NCI-H1092 (cell line): ENCODE measurements at places on chromosomes 2 and 18.

DNA sequence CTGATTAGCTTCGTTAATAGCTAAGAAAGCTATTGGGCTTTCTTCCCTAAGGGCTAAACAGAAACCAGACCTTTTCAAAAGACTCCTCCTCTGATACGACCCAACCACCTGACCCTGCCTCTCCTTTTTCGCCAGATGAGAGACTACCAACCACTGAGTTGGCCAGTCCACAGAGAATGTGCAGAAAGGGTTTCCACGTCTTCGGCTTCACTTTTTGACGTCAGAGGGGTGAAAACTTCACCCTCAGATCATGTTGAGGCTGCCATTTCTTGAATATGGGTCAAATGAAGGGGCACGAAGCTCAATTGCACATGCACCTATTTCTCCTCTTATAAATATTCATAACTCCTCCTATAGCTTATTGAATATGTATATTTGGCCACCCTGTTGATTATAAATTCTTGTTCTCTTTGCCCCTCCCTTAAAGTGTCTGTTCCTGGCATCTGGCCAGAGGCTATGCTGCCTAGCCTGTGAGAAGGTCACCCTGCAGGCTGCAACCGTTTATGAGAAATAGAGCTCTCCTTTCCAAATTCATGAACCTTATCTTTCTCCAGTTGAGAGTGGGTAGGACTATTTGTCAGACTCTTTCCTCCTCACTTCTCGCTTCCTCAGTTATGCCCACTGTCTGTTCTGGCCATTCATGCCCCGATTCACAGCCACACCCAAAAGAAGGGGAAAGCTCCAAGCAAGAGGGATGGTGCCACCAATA lies 301.6 kb downstream of the STK39 start:
- no peak for DNase-seq

GRCh38 chr2:86065512-86065911 lies 40.2 kb downstream of the POLR1A start:
- no peak for DNase-seq

GRCh38 chr2:47118581-47118980 lies 36.5 kb downstream of the STPG4 start:
- no peak for DNase-seq

DNA sequence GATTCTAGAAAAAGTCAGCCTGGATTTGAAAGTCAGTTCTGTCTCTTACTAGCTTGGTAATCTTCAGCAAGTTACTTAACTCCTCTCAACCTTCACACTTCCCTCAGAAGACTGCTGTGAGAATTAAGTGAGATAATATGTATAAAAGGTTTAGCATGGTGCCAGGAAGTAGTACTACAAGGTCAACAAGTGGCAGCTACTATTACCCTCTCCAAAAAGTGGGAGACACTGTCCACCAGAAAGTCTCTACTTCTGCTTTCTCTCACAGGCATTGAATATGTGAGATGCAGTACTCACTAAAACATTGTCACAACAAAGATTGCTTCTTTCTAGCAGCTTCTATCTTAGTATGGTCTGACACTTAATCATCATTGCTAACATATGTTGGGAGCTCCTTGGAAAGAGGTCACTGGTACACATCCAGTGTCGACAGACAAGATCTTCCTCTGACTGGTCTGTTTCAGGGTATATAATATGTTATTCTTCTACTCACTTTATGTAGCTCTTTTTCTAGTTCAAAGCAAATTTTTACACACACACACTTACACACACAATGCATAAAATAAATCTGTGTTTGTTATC lies 47.9 kb downstream of the DOCK10 start:
- DNase-seq = no peak

DNA sequence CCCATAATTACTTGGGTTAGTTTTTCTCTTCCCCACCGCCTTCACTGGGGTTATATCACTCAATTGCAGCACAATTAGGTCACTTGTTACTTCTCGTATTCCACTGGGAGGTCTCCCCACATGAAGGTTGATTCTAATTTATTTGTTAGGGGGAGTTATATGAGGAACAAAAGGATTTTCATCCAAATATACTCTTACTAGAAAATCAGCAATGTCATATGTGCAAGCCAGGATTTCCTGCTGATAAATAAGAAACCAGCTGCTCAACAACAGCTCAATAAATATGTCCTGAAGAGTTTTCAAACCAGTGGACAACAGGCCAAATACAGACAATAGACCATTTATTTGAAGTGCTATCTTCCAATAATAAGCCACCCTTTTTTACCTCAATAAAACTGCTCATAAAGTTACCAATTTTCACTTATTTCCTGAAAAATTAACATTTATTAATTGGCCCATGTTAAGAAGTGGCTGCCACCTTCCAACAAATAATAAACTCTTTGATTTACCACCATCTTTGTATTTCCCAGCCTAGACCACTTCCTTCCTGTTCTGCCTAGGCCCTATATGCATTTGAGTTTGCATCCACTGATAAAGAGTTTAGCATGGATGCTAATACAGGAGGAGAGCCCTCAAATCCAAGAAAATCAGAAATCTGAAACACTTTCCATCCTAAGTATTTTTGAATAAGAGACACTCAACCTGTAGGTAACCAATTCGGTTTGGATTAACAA lies 184.4 kb upstream of the SLC39A10 start:
- DNase-seq = no peak

DNA sequence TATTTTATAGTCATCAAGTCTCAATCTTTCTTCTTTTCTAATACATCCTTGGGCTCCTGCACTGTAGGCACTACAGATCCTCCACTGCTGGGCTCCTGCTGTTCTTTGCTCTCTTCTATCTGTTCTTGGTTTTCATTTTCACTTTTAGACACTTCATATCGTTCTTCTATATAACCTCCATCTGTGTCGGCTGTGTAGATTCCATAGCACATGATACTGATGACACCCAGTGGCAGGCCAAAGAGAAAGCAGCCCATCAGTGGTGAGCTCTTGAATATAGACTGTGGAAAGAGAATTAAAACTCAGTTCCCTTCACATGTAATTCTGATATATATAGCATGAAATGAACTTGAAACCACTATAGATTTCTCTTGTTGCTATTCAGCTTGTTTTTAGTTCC lies 38.0 kb downstream of the TMX3 start:
- DNase-seq = no peak

GRCh38 chr2:163856941-163857340 lies 121.1 kb upstream of the FIGN start:
- DNase-seq = no peak

GRCh38 chr2:209547726-209548125 lies 123.9 kb downstream of the MAP2 start:
- DNase-seq = no peak

DNA sequence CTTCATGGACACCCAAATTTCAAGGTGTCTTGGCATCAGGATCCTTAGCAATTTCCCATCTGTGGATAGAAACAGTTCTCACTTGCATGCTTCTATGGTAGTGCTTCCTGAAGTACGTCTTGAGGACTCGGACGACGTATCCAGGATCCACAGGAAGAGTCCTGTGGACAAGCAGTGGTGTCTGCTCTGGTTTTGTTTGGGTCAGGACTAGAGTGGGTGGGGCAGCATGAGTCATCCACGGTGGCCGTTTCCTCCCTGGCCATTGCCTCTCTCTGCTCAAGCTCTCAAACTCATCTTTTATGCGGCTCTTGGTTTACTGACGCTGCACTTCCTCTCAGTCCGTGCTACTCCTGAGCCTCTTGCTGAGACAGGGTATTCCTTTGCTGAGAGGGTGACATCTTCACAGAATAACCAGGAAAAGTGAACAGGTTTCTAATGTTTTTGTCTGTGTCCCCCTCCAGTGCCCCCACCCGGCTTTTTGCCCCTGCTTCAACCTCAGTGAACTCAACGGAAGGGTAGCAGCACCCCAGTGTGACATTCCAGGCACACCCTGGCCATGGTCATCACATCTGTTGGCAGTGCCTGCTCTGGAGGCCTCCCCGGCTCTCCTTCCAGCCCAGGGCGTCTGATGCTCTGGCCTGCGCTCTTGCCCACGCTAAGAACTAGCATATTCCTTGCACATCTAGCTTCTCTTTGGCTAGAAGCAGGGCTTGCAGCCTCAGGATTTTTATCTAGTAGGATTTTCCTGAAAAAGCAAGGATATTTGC lies 62.2 kb downstream of the ARMC9 start:
- DNase-seq = no peak

GRCh38 chr2:25386971-25387875 lies 45.5 kb upstream of the DNMT3A start:
- DNase-seq = no peak

- DNase-seq = no peak
Observed at GRCh38 chr18:52499016-52499415, 159.0 kb downstream of the DCC start.

GRCh38 chr2:48358982-48359381 lies 171.0 kb upstream of the STON1 start:
- DNase-seq = no peak

GRCh38 chr2:60746318-60746717 lies 9.8 kb upstream of the PAPOLG start:
- no peak for DNase-seq

GRCh38 chr18:37199741-37200140 lies 365.9 kb downstream of the CELF4 start:
- no peak for DNase-seq

DNA sequence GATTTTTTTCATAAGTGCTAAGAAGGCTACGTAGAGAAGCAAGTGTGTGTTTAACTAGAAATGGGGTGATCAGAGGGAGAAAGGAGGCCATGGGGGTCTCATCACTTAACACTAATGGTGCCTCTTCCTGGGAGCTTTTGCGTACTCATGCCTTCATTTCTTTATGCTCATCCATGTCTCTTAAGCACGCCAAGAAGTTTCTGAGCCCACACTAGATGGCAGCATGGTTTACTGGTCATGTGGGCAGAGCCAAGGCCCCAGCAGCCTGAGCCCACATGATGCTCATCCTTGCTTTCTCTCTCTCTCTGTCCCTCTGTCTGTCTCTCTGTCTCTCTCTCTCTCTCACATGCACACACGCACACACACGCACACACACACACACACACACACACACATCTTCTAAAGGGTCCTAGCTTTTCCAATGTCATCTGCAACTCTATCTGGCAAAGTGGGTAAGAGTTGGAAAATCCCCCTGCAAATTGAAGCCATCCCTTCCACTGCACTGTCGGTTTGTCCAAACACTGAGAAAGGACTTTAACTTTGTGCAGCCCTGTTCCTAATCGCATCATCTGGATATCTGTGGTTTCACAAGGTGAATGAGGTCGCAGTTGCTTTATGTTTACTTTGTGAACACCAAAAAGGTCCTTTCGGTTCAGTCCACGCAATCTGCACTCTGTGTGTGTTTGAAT lies 137.1 kb upstream of the CCDC68 start:
- DNase-seq = no peak

DNA sequence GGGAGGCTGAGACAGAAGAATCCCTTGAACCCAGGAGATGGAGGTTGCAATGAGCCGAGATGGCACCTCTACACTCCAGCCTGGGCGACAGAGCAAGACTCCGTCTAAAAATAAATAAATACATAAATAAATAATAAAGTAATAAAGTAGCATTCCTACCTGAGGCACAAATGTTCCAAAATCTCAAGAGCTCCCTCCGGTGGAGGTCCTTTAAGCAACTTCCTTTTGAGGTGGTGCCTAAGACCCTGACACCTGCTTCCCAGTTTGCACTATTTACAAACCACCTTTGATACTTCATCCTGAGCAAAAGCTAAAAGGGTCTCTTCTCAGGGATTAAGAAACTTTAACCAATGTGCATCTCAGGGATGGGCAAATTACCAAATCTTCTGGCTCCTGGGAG lies 505.1 kb downstream of the CNTNAP5 start:
- no peak for DNase-seq

DNA sequence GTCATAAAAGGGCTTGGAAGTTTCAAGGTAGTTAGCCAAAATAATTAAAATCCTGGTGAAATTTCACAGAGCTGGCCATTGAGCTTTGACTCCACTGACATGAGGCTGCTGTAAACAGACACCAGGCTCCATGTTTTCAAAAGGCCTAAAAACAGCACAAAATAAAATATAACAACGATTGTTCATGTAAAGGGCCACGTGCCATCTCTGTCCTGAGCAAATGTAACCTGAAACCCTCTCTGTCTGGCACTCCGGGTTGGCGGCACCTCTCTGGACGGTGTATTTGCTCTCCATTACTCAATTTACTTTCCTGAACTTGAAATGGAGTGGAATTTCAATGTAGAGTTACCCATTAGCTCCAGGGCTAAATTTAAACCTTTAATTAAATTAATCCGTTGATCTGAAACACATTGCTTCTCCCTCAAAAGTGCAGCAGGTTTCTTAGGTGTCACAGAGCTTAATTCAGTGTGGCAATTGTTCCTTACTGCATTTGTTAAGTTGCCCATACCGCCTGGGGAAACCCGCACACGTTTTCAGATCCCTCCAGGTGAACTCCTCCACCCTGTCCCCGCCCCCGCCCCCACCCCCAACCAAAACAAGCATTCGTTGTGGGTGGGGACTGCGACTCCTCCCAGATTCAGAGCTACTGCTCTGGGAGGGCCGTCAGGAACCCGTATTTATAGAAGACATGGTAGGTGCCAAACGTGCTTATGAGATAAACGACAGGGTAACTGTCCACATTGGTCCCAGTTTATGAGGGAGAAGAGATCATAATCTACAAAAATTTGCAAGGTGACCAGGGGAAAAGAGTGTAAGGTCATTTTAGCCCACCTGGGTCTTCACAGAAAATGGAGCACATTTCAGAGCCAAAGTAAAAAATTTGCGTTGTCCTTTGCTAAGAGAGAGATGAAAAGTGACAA lies 1.2 kb upstream of the CABLES1 start:
- peak; percentile 71 for DNase-seq

- DNase-seq = no peak
Observed at GRCh38 chr2:181037922-181038321, 57.5 kb downstream of the UBE2E3 start.

DNA sequence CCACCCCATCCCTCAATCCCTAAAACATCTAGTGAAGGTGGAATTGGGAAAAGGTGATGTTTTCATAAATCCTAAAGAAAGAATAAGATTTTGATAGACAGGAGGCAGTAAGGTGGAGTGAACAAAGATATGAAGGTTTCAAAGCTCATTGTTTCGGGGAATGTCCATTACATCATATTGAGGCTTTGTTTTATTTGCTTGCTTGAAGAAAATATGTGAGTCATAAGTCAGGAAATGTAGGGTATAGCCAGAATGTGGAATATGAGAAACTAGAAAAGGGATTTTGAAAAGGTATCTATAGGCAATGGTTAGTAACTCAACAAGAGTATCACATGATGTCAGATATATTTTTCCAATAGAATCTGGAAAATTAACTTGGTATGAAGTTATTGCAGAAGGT lies 1178.5 kb upstream of the ACVR2A start:
- no peak for DNase-seq

DNA sequence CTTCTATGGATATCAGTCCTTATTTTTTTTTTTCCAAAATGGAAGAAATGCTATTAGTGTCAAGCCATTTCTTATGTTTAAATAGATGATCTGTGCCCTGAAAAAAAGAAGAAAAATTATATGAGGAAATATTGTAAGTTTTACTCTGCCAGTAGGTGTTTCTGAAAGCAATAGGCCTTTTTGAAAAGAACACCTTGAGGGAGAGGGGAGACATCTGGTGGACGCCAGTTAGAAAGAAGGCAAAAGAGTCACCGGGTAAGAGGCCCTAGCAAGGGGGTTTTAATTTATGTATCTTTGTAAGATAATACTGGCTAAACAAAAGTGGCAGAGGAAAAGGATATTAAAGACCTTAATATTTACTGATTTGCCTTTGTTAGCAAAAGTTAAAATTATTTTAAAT lies 56.1 kb downstream of the DYNAP start:
- peak; percentile 1 for DNase-seq

GRCh38 chr2:214896274-214896673 lies 86.8 kb upstream of the BARD1 start:
- DNase-seq = no peak

- DNase-seq = peak; percentile 33
Observed at GRCh38 chr2:196592911-196593881, 46.3 kb upstream of the CCDC150 start.

- DNase-seq = no peak
Observed at GRCh38 chr2:168155046-168155445, 92.3 kb downstream of the STK39 start.
